Stimulated activated CD4-positive, alpha-beta T cell treated with anti-CD3 and anti-CD28 coated beads, Interleukin-1b, Interleukin-23, amount 100 ng/mL, for 24 hours (primary cell): ENCODE measurements at places on chromosomes 13 and 19.

DNA sequence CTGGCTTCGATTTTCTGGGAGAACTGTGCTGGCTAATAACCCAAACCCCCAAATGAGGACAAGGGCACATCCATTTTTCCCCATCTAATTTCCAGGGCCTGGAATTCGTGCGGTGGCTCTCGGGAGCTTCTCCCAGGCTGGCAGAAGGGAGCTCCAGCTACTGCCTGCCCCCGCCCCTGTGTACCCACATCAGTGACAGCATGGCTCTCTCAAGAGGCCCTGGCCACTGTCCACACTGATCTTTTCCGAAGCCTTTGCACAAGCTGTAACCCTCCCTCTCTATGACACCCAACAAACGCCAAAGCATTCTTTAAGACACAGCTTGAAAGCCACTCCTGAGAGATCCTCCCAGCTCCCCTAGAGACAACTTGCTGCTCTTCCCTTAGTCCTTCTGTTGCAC, 73.1 kb downstream of the ZIC5 start:
- DNase-seq: no peak

GRCh38 chr13:39484506-39485313, 118.3 kb downstream of the LHFPL6 start:
- no peak for DNase-seq

DNA sequence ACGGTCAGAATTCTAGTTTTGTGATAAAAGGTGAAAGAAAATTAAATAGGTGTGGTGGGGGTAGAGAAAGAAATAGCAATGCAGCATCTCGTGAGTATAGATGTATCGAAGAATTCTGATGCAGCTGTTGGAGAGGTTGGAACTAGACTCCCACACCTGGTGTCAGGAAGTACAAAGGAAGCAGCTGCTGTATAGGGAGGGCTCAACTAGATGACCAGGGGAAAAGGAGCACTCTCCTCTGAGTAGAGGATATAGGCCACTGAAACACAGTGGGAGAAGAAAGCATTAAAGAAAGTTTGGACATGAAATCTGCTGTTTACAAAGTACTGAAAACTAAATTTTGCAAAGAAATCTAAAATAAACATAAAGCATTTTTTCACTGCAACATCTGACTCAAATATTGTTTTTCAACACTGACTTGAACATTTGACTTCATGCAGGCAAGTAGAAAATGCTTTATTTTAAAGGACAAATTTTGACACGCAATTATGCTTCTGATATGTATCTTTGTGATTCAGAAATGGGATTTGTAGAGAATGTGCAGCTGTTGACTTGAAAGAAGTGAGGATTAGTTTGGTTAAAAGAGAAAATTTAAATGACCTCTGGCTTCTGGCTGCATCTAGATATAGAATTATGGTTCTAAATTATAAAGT, 82.2 kb downstream of the MIPEP start:
- DNase-seq: no peak

DNA sequence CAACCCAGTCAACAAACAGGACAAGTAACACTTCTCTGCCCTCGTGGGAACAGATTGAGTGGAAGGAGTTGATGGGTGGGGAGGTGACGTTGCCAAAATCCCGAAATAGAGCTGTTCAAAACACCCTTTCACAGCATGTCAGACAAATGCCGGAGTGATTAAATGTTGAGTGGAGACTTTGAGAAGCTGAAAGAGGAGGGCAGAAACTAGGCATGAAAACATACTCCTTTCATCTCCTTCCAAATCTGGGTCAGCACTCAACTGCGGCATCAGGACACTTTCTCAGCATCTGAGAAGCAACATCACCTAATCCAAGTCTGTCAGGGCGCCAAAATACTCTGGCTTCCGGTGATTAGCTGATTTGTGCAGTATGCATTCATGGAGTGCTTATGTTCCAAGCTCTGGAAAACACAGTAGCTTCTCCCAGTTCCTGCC, 51.5 kb upstream of the MRI1 start:
- no peak for DNase-seq

GRCh38 chr19:17584132-17584531, 28.7 kb downstream of the COLGALT1 start:
- no peak for DNase-seq

- peak; percentile 33 for DNase-seq
Observed at GRCh38 chr19:41746593-41747227, 8.6 kb upstream of the CEACAM6 start.

DNA sequence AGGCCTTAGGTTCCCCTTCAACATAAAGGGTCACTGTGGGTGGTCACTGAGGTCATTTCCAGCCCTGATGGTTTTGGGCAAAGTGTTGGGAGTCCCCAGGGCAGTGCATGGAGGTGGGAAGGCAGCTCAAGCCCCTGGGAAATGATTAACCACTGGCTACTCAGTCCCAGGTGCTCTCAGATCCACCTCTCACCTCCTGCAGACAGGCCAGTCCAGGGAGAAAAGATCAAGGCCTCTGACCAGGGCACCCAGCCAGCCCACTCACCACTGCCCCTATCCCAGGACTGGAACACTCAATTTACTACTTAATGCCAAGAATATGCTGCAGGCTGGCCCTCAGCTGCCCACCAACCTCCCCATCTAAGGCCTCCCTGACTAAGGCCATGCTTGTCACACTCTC, 1307.9 kb downstream of the UQCRFS1 start:
- DNase-seq: no peak

- DNase-seq: no peak
Observed at GRCh38 chr19:5154799-5155426, 185.7 kb downstream of the PTPRS start.

DNA sequence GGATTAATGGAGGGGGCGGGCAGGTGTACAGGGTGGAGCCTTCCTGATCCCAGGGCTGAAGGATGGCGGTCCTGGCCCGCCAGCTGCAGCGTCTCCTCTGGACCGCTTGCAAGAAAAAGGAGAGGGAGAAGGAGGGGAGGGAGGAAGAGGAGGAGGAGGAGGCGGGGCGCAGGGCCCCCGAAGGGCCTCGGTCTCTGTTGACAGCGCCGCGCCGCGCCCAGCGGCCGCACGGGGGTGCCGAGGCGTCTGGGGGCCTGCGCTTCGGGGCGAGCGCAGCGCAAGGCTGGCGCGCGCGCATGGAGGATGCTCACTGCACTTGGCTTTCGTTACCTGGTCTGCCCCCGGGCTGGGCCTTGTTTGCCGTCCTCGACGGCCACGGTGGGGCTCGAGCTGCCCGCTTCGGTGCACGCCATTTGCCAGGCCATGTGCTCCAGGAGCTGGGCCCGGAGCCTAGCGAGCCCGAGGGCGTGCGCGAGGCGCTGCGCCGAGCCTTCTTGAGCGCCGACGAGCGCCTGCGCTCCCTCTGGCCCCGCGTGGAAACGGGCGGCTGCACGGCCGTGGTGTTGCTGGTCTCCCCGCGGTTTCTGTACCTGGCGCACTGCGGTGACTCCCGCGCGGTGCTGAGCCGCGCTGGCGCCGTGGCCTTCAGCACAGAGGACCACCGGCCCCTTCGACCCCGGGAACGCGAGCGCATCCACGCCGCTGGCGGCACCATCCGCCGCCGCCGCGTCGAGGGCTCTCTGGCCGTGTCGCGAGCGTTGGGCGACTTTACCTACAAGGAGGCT, at the start of gene PPM1N:
Gene PPM1N, plus strand, starts transcription at position 33 of the 785 bp plus-strand sequence. Its CDS starts 30 bp downstream, at position 63.
- DNase-seq: no peak

GRCh38 chr19:23394511-23394910, 760 bp downstream of the ZNF91 start:
- no peak for DNase-seq

GRCh38 chr13:104847922-104848321, 1687.5 kb downstream of the EFNB2 start:
- no peak for DNase-seq

DNA sequence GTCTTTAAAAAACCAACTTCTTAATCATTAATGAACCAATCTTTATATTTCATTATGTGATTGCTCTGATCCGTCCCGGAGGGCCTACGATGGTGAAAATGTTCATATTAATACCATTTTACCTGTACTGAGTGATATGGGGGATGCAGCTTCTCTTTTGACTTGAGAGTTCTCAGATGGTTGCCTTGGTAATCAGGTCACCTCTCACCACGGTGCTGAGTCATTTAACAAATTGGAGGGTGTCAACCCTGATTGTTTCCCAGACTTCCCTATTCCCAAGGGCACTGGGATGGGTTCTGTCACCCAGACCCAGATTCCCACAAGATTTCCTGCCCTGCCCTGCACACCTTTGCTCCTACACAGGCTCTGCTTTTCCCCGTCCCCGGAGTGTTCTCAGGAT, 128.5 kb upstream of the TMTC4 start:
- no peak for DNase-seq

- no peak for DNase-seq
Observed at GRCh38 chr19:19514215-19514657, 1.1 kb downstream of the TSSK6 start.

GRCh38 chr13:113461022-113461751, 7.9 kb upstream of the ADPRHL1 start:
- DNase-seq: no peak

GRCh38 chr13:31773538-31773937, 34.2 kb downstream of the RXFP2 start:
- DNase-seq: no peak

- no peak for DNase-seq
Observed at GRCh38 chr13:44191504-44192171, 182.0 kb upstream of the SERP2 start.

- DNase-seq: no peak
Observed at GRCh38 chr13:94585543-94586101, 10.3 kb downstream of the TGDS start.

DNA sequence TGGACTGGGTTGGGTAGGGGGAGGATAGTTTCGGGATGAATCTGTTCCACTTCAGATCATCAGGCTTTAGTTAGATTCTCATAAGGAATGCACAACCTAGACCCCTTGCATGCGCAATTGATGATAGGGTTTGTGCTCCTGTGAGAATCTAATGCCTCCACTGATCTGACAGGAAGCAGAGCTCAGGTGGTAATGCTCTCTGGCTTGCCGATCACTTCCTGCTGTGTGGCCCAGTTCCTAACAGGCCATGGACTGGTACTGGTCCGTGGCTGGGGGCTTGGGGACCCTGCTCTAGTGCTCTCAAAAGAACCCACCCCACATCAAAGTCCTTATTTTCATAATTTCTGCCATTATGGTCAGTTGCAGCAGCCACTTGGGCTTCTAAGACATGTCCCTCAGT, 30.1 kb downstream of the DNAJC3 start:
- DNase-seq: no peak

- no peak for DNase-seq
Observed at GRCh38 chr13:25659091-25659795, 287.5 kb downstream of the ATP8A2 start.
